Airway epithelial cell (primary cell): ENCODE measurements at places on chromosomes 4 and X. TPM values are rescaled to one million over a fixed set of nuclear protein-coding genes. Genes with fewer than 3 reads are reported as not detected.

The STPG2 gene
- not detected in 2 replicates for total RNA-seq

The IL3RA gene
- total RNA-seq, result not detected in 2 replicates

The ATP5ME gene
- total RNA-seq, result 90.5 and 245 TPM in 2 replicates

The RAB41 gene
- not detected in 2 replicates for total RNA-seq

The NHS gene
- 2.6 and 3.6 TPM in 2 replicates for total RNA-seq

The PNMA6A gene
- total RNA-seq, result 0.35 TPM in 1 of 2 replicates, not detected in the other

The PHEX gene
- 1.2 and 2.4 TPM in 2 replicates for total RNA-seq

The UGT2B15 gene
- 1.2 TPM in 1 of 2 replicates, not detected in the other for total RNA-seq

The SSX2 gene
- not detected in 2 replicates for total RNA-seq

The SSX4 gene
- not detected in 2 replicates for total RNA-seq

The LRIT3 gene
- 0.07 TPM in 1 of 2 replicates, not detected in the other for total RNA-seq

The DSPP gene
- not detected in 2 replicates for total RNA-seq

The NAA11 gene
- not detected in 2 replicates for total RNA-seq

The CHRDL1 gene
- total RNA-seq, result not detected in 2 replicates

The CFAP299 gene
- total RNA-seq, result not detected in 2 replicates

The SMIM10 gene
- total RNA-seq, result 0.14 and 0.33 TPM in 2 replicates

The PAGE5 gene
- not detected in 2 replicates for total RNA-seq

The FAM47E gene
- total RNA-seq, result 0.56 TPM in 1 of 2 replicates, not detected in the other

The CHRNA9 gene
- not detected in 2 replicates for total RNA-seq

The MAOA gene
- 65.2 and 66.7 TPM in 2 replicates for total RNA-seq

The HTATSF1 gene
- total RNA-seq, result 29.4 and 35.0 TPM in 2 replicates

The HDX gene
- total RNA-seq, result 0.49 and 14.1 TPM in 2 replicates

The ZFYVE28 gene
- 0.19 and 1.3 TPM in 2 replicates for total RNA-seq

The CT45A10 gene
- total RNA-seq, result not detected in 2 replicates

The FGD1 gene
- total RNA-seq, result 10.0 and 14.1 TPM in 2 replicates

The ARX gene
- not detected in 2 replicates for total RNA-seq

The NEXMIF gene
- total RNA-seq, result not detected in 2 replicates

The FRG2 gene
- total RNA-seq, result not detected in 2 replicates

The TMEM33 gene
- total RNA-seq, result 40.9 and 66.1 TPM in 2 replicates

The F8A2 gene
- not detected in 2 replicates for total RNA-seq
